NCI-H446 treated with DMSO at 0.1 percent for 48 hours (cell line): ENCODE measurements at places on chromosomes 3 and 15.

- no peak for DNase-seq
Measured at GRCh38 chr15:80087104-80087503, 27.6 kb downstream of the ZFAND6 start.

DNA sequence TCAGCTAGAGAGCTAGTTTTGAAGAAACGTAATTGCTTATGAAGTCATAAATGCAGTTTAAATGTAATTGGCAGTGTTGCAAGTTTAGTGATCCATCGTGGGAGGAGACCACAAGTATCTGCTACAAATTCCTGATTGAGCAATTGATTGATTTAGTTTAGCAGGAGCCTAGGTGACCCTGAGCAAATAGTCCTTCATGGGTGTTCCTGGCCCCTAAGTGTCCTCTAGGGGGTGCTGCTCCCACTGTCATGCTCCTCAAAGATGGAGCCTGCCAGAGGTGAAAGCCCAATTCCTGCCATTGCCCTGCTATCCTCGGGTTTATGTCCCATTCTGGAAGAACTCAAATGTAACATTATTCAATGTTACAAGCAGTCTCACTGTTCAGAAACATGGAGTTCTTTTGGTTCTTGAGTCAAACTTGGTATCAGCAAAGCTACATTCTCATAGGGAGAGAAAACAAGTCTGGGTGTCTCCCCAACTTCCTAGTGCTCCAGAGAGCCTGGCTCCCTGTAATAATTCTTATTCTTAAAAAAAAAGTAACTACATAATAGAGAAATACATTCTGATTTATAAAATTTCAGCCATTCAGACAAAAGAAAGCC, 29.8 kb upstream of the SENP5 start:
- DNase-seq, result peak; percentile 4

DNA sequence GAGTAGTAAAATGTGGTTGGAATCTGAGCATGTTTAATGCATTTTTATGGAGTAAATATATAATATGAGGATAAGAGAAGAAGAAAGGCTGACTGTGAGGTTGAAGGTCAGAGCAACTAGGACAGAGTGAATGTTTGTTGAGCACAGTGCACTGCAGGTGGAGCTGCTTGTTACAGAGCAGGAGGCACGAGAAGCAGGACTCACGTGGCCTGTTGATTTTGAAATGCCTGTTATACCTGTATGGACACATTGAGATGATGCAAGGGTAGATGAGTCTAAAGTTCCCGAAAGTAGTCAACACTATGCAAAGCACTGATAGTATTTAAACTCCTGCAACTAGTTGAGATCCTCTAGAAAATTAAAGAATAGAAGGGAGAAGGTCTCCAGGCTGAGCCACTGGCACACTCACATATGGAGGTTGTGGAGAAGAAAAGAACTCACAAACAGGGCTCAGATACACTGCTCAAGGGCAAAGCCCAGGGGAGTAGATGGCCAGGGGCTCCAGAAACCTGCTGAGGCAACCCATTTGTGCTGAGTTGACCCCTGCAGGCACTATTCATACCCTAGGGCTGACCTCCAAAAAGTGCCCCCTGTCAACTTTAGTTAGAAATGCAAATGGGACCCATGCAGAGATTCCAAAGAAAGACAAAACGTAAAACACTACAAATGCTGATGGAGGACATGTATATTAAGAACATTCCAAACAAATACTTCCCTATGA, 541.5 kb downstream of the GABRG3 start:
- no peak for DNase-seq

DNA sequence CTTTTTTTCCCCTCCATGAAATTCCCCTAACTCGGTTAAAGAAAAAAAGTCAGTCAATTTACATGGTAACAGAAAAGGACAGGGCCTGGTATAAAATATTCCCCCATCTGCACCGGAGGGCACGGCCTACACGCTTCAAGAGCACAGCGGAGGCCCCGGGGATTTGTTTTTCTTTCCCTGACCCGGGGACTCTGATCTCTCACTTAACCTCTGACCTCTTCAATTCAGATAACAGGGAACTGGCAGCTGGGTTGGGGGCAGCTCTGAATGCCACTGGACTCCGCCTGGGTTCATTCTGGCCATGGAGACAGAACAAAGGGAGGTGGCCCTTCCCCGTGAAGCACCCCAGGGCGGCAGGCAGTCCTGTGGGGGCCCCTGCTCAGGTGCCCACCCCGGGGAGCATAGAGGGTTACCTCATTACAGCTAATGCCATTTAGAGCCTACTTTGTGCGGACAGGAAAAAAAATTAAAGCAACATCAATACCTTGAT, 257.5 kb downstream of the SHQ1 start:
- DNase-seq, result no peak

DNA sequence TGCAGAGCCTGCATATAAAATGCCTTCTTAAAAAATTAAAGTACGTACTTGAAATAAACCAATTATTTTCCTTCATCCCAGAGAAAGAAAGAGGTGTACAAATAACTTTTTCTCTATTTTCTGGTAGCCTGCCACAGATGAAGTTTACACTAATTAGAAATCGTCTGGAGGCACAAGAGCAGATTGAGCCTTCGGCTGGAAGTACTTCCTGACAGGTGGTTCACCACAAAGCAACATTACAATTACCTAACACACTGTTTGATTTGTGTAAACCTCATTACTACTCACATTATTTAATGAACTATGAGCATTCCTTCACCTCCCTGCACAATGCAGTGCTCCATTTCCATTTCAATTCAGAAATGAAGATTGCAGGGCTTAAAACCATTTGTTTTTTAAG, 856.1 kb downstream of the SI start:
- DNase-seq, result peak; percentile 49

DNA sequence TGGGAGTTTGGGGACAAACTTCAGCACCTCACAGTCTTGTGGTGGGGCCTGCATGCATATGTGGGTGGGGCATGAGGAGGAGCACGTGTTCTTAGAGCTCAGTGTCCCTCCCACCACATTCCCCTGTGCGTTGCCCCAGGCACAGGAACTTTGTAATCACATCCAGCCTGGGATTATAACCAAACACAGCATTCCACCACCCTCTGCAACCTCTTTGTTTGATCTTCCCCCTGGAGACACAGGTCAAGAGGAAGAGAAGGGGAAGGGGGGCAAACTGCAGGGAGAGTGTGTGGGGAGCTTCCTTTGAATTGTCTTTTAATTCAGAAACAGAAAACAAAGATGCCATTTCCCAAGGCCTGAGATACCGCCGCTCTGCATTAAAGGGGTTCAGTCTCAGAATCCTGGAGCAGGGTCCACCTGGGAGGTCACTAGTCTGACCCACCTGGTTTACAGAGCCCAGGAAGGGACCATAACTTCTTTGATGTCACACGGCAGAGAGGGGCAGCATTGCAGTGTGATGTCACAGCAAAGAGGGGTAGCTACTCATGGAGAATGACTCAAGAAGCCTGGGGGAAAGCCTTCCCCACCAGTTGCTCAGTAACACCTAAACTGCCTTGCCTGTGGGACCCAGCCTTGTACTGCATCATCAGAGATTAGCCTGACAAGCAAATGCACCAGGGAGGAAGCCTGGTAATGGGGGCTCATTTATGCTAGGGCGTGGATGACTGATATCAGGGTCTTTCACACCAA, 106.3 kb upstream of the RNU6-1 start:
- DNase-seq, result no peak
